Epithelial cell of alveolus of lung (primary cell): ENCODE measurements at places on chromosomes 5 and 9. TPM values are rescaled to one million over a fixed set of nuclear protein-coding genes. Genes with fewer than 3 reads are reported as not detected.

The RNF180 gene
- total RNA-seq: 0.80 and 2.6 TPM in 2 replicates

The LHX3 gene
- total RNA-seq: not detected in 2 replicates

The LVRN gene
- 0.13 TPM in 1 of 2 replicates, not detected in the other for total RNA-seq

The ALDOB gene
- not detected in 2 replicates for total RNA-seq

The BRIX1 gene
- total RNA-seq: 27.6 and 29.2 TPM in 2 replicates

The ALDH7A1 gene
- 24.4 and 31.3 TPM in 2 replicates for total RNA-seq
